ENCODE measurements at places on chromosomes 5 and 9. TPM values are rescaled to one million over a fixed set of nuclear protein-coding genes. Genes with fewer than 3 reads are reported as not detected.

PHF24 gene
- 0.26 TPM for total RNA-seq

ICE1 gene
- total RNA-seq: 22.7 TPM

BAAT gene
- 0.58 TPM for total RNA-seq

WDR38 gene
- total RNA-seq: not detected

SOX30 gene
- 0.07 TPM for total RNA-seq

LEAP2 gene
- 0.98 TPM for total RNA-seq

IFNK gene
- not detected for total RNA-seq

PRRX2 gene
- 2.8 TPM for total RNA-seq

DRD1 gene
- 1.4 TPM for total RNA-seq

SCGB3A2 gene
- not detected for total RNA-seq

CLTA gene
- total RNA-seq: 383 TPM

LCNL1 gene
- total RNA-seq: 0.02 TPM

MYO10 gene
- 78.7 TPM for total RNA-seq

ORM1 gene
- total RNA-seq: not detected

HEMGN gene
- not detected for total RNA-seq

SPINK6 gene
- 0.26 TPM for total RNA-seq

ARL10 gene
- 1.7 TPM for total RNA-seq

SHISAL2B gene
- not detected for total RNA-seq

ABO gene
- total RNA-seq: not detected

SIT1 gene
- not detected for total RNA-seq

FGFR4 gene
- total RNA-seq: 23.4 TPM

SLC6A3 gene
- total RNA-seq: 0.07 TPM

CCL21 gene
- not detected for total RNA-seq

GZMA gene
- total RNA-seq: not detected

CCL27 gene
- total RNA-seq: not detected

ITK gene
- total RNA-seq: 0.19 TPM

CTXN3 gene
- total RNA-seq: not detected

PTGDS gene
- 0.71 TPM for total RNA-seq

CAVIN4 gene
- total RNA-seq: 0.39 TPM

PTGS1 gene
- 0.82 TPM for total RNA-seq

SLC45A2 gene
- not detected for total RNA-seq

SLC36A3 gene
- not detected for total RNA-seq

BTNL9 gene
- 0.88 TPM for total RNA-seq

SLC24A2 gene
- total RNA-seq: not detected

GDA gene
- total RNA-seq: 1.3 TPM

WDR31 gene
- total RNA-seq: 1.1 TPM

CDK9 gene
- 47.9 TPM for total RNA-seq

ARHGEF28 gene
- 16.6 TPM for total RNA-seq

ZNF366 gene
- not detected for total RNA-seq

TAS2R1 gene
- not detected for total RNA-seq

GFI1B gene
- total RNA-seq: not detected

NEK6 gene
- 55.7 TPM for total RNA-seq

IZUMO3 gene
- not detected for total RNA-seq

ORM2 gene
- total RNA-seq: not detected

HMGCR gene
- total RNA-seq: 30.8 TPM

ANKRD34B gene
- total RNA-seq: 0.07 TPM

CTNND2 gene
- not detected for total RNA-seq

NMUR2 gene
- not detected for total RNA-seq

CDKN2B gene
- not detected for total RNA-seq

KLHL3 gene
- total RNA-seq: 0.30 TPM

PDLIM7 gene
- total RNA-seq: 86.7 TPM

SGCD gene
- total RNA-seq: 3.7 TPM

LIFR gene
- total RNA-seq: 4.9 TPM

EPB41L4B gene
- 9.5 TPM for total RNA-seq
